ENCODE measurements at places on chromosomes 4 and X. TPM values are rescaled to one million over a fixed set of nuclear protein-coding genes. Genes with fewer than 3 reads are reported as not detected.

GRCh38 chr4:175460414-175460813 lies 351.6 kb downstream of the GPM6A start:
- DNase-seq = peak; percentile 1

GRCh38 chrX:129798888-129799287 lies 19.1 kb downstream of the SASH3 start:
- DNase-seq = no peak

DNA sequence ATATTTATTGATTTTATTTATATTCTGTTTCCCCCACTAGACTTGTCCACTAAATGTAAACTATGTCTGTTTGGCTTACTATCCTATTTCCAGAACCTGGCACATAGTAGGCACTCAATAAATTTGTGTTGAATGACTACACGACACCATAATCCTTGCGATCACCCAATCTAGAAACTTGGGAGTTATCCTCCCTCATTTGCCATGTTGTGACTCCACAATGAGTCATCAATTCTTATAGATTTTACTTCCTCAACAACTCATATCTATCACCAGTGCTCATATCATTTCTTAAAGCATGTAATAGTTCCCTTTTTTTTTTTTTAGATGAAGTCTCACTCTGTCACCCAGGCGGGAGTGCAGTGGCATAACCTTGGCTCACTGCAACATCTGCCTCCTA lies 39.9 kb upstream of the VAMP7 start:
- no peak for DNase-seq

GRCh38 chr4:72391281-72391680 lies 177.7 kb downstream of the ADAMTS3 start:
- no peak for DNase-seq

DNA sequence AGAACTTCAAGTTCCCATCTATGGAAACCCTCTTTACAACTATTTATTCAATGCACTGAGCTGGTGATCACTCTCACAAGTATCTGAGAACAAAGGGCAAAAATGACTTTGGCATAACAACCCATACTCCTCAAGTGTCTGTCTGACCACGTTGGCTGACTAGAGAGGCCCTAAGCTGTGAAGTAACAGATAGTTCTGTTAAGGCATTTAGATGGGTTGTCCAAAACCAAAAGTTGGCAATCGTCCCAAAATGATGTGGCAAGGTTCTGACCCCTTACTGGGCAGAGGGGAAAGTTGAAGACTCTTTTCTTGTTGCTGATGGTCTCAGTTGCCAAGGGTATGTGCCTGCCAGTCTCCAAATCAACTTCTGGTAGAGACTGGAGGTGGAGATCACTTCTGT lies 524.8 kb downstream of the PPARGC1A start:
- no peak for DNase-seq

- no peak for DNase-seq
Measured at GRCh38 chrX:134975516-134975915, 15.3 kb upstream of the SMIM10 start.

DNA sequence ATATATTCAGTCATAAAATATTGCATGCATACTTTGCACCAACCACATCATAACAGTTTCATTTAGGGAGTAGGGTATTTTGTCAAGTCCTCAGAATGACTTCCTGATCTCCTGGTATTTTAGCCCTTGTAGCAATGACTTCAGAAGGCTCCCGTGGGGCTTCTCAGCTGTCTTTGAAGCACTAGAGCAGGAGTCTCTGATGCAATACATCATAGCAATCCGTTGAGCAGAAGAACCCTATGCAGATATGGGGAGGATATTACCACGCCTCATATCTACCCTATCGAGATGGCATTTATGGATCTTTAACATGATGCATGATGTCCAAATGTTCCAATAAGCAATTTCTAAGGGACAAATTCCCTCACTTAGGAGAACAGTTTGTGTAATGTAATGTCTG lies 373.7 kb upstream of the FTHL17 start:
- DNase-seq = no peak

DNA sequence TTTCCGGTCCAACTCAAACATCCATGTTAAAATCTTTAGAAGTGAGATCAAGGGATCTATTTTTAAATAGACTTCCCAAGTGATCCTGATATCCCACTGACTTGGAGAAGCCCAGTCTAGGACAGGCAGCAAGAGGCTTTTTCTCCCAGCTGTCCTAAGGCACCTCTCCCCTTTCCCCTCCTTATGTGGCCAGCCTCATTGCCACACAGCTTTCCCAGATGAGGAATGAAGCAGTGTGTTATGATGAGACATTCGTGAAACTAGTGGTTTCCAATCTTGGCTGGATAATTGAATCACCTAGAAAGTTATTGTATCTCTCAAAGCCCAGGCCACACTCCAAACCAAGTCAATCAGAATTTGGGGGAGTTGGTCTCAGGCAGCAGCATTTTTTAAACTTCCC lies 16.8 kb upstream of the HSD17B13 start:
- no peak for DNase-seq

DNA sequence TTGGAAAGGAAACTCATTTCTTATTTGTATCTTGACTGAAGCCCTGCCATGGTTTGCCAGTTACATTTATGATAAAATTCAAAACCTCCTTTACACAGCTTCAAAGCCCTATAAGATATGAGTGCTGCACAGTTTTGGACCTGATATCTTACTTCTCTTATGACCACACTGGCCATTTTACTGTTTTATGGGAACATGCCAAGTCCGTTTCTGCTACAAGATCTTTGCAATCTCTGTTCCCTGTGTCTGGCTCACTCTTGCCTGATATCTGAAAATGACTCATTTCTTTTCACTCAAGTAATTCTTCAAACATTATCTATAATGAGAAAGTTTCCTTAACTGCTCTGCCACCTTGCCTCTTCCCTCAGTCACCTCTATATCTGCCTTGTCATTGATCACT lies 247.3 kb downstream of the SPOCK3 start:
- DNase-seq = no peak

GRCh38 chr4:1235381-1236102 lies 13.4 kb downstream of the CTBP1 start:
- no peak for DNase-seq

GRCh38 chr4:101287324-101287723 lies 60.0 kb downstream of the PPP3CA start:
- DNase-seq = no peak

DNA sequence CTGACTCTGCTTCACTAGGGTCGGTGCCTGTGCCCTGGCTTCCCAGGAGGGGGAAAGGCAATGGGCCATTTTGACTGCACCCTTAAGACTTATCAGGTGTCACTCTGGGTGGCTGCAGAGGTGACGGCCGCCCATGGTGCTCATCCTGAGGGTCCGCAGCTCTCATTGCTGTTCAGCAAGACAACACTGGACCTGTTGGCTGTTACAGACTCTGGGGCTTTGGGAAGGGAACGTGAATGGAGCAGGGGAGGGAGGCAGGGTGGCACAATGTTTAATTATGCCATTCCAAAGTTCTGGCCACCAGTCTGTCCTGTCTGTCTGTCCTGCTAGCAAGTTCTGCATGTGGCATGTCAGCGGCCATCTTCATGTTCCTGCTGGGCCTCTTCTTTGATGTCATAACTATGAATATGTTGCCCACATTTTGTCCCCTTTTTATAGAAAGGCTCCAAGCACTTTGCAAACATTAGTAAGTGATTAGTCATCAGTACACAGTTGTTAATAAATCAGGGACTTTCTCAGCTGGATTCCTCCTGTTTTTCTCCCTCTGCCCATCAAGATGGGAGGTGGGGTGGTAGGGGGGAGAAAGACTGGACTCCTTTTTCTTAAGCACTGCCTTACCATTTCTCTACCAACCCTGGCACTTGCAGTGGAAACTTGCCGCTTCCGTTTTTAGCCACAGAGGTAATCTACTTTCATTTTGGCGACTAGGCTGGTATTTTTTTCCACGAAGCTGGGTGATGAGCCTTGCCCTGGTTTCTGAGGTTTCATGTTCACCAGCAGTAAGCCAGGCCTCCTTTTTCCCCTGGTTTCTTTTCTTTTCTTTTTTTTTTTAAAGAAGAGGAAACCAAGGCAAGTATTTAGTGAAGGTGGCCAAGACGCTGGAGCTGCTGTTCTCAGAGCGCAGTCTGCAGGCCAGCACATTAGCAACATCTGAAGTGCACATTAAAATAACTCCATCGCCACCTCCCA lies 88.6 kb upstream of the TRIM2 start:
- DNase-seq = no peak

GRCh38 chr4:98939892-98940298 lies 11.0 kb upstream of the EIF4E start:
- DNase-seq = peak; percentile 77

DNA sequence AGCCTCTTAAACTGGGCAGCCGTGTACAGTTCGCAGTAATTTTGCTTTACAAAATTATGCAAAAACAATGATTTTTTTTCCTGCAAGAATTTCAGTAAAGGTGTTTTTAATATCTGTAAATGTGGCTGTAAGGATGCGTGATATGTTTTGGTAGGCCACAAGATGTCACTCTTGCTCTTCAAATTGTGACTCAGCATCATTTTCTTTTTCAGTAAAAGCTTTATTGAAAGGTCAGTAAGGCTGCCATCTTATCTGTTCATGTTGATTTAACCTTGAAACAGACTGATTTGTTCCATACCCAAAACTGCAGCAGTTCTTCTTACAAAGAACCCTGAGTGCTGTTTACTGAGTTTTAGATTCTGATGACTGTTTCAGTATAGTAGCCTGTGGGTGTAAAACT lies 39.9 kb downstream of the TXLNG start:
- peak; percentile 38 for DNase-seq

DNA sequence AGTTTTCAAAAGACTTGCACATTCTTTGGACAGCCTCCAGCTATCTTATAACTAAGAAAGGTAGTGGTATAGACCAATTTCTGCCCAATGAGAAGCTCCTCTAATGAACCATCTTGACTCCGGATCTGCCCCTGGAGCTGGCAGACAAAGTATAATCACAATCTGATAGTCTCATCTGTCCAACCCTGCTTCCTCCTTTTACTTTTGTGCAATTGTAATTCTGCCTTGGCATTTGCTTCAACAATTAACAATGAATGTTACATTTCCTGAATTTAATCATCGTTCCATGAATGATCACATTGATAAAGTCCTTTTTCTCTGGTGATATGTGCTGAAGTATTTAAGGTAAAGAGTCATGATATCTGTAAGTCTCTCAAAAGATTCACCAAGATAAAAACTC lies 27.8 kb downstream of the FRYL start:
- DNase-seq = no peak

DNA sequence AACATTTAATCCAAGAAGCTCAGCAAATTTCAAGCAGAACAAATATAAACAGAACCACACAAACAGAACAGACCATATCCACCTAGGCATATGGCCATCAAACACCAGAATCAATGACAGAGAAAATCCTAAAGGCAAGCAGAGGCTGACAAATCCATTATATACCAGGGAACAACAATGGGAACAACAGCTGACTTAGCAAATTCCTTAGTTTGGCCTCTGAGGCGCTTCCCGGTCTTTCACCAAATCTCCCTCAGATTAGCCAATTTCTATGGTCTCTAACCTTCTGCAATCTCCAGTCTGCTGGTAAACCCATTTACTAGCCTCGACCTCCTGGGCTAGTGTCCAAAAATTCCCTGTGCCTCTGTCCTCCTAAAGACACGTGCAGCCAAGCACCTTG lies 59.2 kb downstream of the GPR143 start:
- no peak for DNase-seq

- no peak for DNase-seq
Measured at GRCh38 chrX:1451251-1451660, 1.5 kb downstream of the ASMTL start.

DNA sequence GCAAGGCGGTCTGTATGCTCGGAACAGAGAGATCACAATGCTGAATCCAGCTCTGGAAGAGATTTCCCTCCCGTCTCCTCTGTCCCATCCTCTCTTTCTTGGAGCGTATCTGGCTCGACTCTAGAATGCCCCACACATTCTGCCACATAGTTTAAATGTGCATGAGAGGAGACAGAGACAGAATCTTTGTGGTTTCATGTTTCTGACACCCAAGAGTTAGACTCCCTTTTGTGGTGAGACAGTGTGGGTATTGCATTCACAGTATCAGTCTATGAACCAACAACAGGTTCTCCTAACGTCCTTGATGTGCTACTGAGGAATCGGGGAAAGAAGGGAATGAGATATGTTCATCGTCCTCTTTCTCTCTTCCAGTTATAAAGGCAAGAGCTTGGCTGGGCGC lies 25.3 kb downstream of the FAM47E start:
- DNase-seq = no peak

DNA sequence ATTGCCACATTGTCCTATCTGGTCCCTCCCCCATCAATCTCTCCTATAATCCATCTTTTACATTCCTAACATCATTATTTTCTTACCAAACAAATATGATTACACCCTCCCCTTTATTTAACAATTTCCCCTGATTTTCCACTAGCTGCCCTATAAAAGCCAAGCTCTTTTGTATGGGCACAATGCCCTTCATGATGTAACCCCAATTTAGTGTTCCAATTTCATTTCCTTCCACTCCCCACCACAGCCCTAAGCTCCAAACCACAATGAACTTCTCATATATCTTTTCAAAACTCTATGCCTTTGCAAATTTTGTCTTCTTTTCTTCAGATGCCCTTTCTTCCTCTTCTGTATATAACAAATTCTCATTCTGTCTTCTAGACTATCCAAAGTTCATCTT lies 39.5 kb upstream of the PTPN13 start:
- DNase-seq = no peak

DNA sequence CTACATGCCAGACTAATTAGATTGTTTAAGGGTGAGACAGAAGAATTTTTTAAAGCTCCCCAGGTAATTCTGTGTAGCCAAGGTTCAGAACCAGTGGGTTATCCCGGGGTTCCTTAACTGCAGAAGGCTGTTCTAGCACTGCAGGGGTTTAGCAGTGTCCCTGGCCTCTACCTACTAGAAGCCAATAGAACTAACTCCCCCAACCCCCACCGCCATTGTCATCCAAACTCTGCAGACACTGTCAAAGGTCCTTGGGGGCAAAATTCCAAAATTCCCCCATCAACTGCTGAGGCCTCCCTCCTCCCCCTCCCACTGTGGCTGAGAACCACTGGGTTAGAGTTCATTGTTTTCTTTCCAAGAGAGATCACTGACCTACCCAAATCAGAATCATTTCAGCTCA lies 66.4 kb downstream of the MOSPD2 start:
- no peak for DNase-seq

DNA sequence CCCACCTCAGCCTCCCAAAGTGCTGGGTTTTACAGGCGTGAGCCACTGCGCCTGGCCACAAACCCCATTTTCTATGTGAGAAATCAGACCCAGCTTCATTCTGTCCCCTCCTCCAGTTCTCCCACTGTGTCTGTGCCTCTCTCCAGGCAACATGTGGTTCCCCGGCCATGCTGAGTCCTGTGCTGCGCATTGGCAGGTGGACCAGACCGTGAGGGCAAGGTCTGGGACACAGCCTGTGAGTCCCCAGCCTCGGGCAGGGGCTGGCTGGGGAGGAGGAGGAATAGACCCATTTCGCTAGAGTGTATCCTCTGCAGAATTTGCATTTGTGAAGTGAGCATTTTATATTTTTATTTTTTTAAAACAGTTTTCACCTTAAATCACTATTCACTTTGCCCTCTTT lies 21.5 kb upstream of the CLDN24 start:
- no peak for DNase-seq

NIPAL1 gene
- total RNA-seq = 6.9 TPM

ART3 gene
- total RNA-seq = 28.1 TPM

MEPE gene
- total RNA-seq = not detected

KCNE5 gene
- total RNA-seq = 33.6 TPM

GASK1B gene
- 119 TPM for total RNA-seq

SLC2A9 gene
- 7.1 TPM for total RNA-seq

F8A3 gene
- 1.9 TPM for total RNA-seq

RAB41 gene
- total RNA-seq = not detected

FAM236D gene
- not detected for total RNA-seq

NOA1 gene
- 16.5 TPM for total RNA-seq

NAA11 gene
- not detected for total RNA-seq

MFAP3L gene
- total RNA-seq = 4.1 TPM
